ENCODE measurements at places on chromosomes 7 and 10.
A peak's percentile ranks its signal among the peaks of the same experiment; 100 is the strongest.

- DNase-seq = no peak
These were observed 30.5 kb downstream of the TACC2 start for GRCh38 chr10:122019414-122019975.

GRCh38 chr10:96252730-96253129, 18.6 kb downstream of the BLNK start:
- no peak for DNase-seq

DNA sequence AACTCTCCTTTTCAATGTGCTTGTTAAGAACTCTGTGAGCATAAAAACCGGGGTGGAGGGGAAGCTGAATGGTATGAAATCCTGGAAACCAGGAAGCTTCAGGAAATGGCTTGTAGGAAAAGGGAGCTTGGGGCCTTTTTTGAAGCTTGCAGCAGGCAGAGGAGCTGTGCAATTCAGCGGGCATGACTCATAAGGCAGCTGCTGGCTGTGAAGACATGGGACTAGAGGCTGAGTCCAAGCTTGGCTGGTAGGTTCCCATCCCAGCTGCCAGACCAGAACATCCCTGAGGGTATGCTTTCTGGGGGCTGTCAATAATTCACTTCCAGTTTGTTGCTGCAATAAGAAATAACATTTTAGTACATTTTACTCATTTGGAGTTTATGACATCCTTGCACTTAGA, 36.8 kb upstream of the CDC14C start:
- DNase-seq = no peak

GRCh38 chr10:31129880-31130405, 98.3 kb upstream of the ZNF438 start:
- DNase-seq = no peak

DNA sequence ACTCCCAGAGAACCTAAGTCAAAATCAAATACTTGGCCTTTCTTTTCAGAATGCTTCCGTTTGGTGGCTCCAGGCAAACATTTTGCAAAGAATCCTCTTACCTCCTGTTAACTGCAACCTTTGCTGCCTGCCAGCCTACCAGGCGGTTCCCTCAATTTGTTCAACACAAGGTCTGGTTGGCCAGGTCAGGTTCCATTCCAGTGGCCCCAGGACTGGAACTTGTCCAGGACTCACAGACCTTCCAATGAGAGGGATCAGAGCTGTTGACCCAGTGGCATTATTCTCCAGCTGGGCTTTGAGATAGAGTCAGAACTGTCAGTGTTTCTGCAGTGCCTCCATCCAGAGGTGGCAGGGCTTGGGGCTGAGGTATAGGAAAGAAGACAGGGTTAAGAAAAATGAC, 137.0 kb downstream of the NEUROD6 start:
- no peak for DNase-seq

DNA sequence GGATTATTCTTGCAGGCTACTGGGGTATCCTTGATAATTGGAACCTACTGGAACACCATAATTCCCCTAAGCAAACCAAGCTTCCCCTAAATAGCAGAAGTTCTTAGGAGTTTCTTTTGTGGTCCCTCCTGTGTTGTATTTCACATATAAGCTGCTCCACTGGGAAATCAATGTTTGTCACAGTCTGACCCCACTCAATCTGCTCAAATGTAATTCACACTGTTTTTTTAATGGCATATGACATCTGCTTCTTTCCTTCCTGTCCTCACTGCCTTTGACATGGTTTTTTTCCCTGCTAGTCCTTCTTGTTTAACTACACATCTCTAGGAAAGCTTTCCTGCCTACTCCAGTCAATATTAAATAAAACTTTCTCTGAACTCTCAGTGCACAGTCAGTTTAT, 1.8 kb upstream of the PTPRZ1 start:
- DNase-seq = no peak

- no peak for DNase-seq
These were observed 109.7 kb downstream of the NT5C2 start for GRCh38 chr10:103083266-103083976.

- DNase-seq = no peak
These were observed 109.2 kb downstream of the ANK3 start for GRCh38 chr10:60280475-60280874.

DNA sequence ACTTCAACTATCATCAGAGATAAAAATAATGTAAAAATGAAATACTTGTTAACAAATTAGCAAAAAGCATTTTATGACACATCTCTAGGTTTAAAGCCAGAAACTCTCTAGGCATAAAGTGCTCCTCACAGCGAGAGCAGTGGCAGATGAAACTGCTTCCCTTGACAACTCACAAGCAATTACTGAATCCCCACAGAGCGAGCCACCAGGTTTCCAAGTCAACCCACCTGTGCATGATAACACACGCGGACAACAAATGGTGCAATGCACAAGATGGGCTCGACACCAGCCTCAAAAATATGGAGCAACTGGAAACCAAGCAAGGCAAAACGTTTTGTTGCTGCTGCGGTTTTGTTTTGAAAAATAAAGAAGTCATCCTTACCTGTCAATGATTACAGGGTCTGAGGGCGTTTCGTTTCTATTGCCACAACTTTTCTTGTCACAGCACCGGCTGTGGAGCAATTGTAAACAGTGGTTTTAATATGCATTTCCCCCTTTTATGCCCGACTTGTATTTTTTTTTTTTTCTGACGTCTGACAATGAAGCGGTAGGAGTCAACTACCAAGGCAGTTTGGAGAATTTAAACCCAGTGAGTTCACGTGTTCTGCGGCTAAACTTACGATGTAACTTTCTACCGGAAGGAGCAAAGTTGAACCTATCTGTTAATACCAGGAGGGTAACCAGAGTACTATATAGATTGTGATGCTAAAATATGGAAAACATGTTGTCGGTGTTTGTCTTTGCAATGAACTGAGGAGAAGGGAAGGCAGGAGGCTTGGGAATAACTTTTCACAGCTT, 7.0 kb downstream of the EBF3 start:
- DNase-seq = no peak

- DNase-seq = no peak
These were observed 204.0 kb upstream of the AOAH start for GRCh38 chr7:36928311-36928710.

DNA sequence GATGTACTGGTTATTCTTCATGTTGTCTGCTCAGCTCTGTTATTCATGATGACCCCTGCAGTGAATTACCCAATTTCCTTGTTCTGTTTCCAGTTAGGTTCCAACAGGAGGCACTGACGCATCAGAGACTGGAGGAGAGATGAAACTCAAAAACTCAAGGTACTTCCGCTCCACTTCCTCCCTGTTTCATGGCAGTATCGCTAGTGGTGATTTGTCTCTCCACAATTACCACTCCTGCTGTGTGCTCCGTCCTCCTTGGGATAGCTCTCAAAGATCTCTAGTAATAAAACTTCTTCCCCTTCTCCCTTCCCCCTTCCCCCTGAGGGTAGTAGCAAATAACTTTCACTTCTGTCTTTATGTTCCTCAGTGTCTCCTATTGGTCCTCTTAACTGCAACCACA, 107.4 kb upstream of the ABCB5 start:
- DNase-seq = no peak

GRCh38 chr10:94205396-94205831, 157.3 kb downstream of the NOC3L start:
- DNase-seq = no peak

DNA sequence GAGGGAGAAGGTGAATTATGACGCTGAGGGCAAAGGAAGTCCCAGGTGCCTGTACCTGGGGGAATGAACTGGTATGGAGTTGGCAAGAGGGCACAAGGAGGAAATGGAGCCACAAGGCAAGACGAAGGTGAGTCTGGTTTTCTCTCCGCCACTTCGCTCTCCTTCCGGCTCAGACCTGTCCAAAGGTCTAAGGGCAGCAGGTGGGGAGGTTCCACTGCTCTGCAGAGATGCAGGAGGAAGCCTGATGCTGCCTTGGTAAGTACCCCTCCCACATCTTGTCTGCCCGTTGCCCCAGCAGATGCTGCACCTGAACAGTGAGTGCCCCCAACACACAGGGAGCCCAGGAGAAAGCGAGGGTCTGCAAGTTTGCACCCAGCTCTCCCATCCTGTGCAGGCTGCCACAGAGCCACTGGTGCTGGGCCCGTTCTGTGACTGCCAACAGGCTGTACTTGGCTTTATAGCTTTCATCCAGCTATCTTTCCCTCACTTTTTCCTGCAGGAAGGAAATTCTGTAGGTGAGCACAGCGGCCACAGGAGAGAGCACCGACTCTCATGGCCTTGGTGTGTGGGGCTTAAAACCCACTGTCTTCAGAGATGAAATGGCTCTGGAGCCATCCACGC, 235.2 kb downstream of the COBL start:
- no peak for DNase-seq

DNA sequence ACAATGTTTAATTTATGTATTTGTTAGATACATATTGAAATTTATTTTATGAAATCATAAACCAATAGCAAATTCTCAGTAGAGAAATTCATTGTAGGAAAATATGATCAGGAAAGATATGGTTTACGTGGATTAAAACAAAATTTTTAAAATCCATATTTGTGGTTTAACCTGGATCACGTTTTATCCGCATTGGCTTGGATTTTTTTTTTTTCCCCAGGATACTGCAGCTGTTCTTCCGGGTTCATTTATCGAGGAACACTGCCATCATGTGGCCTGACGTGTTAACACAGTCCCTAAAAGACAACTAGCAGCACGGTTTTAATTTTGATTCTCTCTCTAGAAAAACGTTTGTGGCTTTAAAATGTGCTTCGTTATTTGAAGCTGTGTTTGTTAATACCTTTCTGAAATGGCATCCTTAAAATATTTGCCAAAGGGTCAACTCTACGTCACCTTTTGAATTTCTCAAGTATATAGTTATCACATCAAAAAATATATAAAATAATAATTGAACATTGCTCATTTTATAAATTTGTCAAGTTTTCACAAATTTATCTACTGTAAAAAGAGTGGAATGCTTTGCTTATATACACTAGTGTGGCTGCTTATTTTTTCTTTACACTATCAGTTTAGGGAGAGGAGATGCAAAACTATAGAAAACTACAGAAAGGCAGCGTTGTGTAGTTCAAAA, 8.7 kb upstream of the ASB4 start:
- peak; percentile 69 for DNase-seq

DNA sequence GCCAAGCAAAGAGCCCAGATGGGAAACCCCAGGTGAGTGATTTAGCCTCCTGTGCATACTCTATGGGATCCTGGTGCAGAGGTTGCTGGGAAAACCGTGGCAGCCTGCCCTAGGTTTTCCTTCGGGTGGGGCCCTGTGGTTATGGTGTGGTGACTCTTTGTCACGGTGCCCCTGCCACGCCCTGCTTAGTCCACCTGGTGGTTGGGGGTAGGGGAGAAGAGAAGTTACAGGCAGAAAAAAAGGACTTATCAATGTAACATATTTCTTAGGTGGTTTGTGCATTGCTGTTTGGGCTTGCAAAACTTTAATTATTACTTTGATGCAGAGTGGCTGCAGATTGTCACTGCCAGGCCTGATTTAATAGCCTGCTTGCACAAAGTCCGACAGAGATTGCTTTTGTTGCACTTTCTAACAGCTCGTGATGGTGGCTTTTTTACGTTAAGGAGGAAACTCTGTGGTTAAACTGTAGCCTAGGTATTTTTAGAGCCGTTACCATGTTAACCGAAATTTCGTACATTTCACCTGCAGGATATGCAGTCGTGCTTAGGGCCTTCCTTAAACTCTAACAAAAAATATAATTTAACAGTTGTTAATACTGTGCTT, 197.4 kb downstream of the RNLS start:
- DNase-seq = peak; percentile 88

DNA sequence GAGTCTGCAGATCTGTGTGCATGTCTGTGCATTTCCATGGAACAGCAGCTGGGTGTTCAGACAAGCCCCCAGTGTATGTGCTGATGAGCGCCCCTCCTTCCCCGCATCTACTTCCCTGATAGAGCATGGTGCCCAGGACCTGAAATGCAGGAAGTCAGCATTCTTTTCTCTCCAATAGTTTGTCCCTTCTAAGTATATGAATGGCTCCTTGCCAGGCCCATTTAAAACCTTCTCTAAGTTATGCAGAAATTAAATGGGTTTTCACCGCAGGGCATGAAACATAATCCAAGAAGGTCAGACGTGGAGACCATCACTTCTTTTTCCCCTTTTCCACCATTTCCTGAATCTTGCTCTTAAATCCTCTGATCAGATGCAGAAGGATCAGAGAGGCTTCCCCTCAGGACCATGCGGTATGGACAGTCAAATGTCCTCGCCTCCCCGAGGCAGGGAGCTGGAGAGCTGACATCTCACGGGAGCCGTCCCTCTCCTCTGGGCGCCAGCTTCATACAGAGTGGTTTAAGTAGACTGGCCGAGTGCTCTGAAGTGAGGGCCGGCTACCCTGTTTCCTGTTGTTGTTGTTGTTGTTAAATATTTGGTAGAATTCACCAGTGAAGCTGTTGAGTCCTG, 155.3 kb downstream of the C10orf105 start:
- DNase-seq = no peak

DNA sequence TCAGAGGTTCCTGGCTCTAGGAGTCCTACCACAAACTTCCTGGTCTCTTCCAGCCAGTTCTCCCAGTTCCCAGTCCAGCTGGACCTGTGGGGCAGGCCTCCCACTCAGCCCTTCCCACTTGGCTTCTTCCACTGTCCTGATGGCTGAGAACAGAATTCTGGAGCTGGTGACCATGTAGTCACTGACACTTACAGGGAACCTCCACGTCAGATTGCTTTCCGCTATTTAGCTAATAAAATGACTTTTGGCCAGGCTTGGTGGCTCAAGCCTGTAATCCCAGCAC, 63.5 kb upstream of the ZRANB1 start:
- no peak for DNase-seq

- no peak for DNase-seq
These were observed 592.6 kb downstream of the REEP3 start for GRCh38 chr10:64113792-64114191.

GRCh38 chr7:71364551-71364950, 232.6 kb downstream of the GALNT17 start:
- DNase-seq = no peak

GRCh38 chr7:30681331-30681797, 892 bp downstream of the CRHR2 start:
- no peak for DNase-seq
